ENCODE measurements at places on chromosomes 2 and 18. TPM values are rescaled to one million over a fixed set of nuclear protein-coding genes. Genes with fewer than 3 reads are reported as not detected.

The STON1 gene
- 0.06 TPM for polyA plus RNA-seq

The FAM228A gene
- polyA plus RNA-seq = not detected

The MALL gene
- not detected for polyA plus RNA-seq

The RBM44 gene
- 0.11 TPM for polyA plus RNA-seq

The EFHD1 gene
- polyA plus RNA-seq = 0.73 TPM

The CHRNG gene
- polyA plus RNA-seq = not detected

The CRYBA2 gene
- polyA plus RNA-seq = not detected

The SLC19A3 gene
- polyA plus RNA-seq = not detected

Data from IgD-negative memory B cell (primary cell).